Thymus (tissue), 14 donors: ENCODE measurements at places on chromosomes 2 and 18. TPM values are rescaled to one million over a fixed set of nuclear protein-coding genes. Genes with fewer than 3 reads are reported as not detected.

Gene IL1RL2
- 1.1 TPM for polyA plus RNA-seq

DNA sequence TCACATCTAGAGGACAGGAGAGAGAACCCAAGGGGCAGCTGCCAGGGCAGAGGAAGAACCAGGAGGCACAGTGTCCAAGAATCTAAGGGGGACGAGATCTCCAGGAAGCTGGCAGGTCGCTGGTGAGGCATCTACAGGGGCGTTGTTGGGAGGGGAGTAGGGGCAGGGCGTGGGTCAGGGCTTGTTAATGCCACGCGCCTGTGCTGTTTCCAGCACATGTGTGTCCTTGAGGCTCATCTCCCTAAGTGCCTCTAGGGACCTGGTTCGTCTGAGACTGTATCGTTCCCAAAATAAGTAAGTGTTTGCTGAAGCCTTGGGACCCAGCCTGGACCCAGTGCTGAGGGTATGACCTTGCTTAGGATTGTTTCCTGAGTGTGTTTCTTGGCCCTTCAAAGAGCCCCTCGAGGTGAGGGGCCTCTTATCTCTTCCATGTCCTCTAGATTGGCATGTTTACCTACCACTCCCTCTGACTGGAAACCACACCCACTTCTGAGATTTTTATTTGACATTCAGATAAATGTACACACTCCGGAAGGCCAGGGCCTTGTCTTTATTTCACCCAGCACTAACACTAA, 22.2 kb downstream of the HK2 start:
- DNase-seq, result no peak
- H3K36me3 ChIP-seq, result peaks cover 26% of the 10 kb centered on the region
- H3K4me1 ChIP-seq, result peaks cover 18% of the 10 kb centered on the region
- H3K27me3 ChIP-seq, result no peaks in the 10 kb centered on the region
- H3K27ac ChIP-seq, result no peak overlapping the region

- no peak for DNase-seq
- no peaks in the 10 kb centered on the region for H3K27me3 ChIP-seq
- no peak overlapping the region for H3K4me3 ChIP-seq
- no peaks in the 10 kb centered on the region for H3K36me3 ChIP-seq
Observed at GRCh38 chr18:3948958-3949357, 499.0 kb downstream of the TGIF1 start.

DNA sequence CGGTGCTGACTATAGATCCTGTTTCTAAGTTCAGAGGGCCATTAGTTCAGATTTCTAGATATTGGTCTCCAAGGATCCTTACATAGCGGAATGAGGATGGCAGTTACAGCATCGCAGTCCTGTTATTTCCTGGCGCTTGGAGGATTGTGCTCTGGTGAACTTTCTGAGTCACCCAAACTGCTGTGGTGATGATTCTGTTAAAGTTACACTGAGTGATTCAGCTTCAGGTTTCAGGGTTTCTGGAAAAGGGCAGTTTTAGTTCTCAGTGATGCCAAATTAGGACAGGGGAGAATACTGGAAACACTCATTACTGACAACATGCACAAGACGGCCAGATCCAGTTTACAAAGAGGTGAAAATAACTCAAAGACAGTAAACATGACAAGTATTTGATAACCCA, 52.1 kb upstream of the ANKRD62 start:
- H3K27ac ChIP-seq, result no peak overlapping the region
- peaks cover 7% of the 10 kb centered on the region for H3K27me3 ChIP-seq
- DNase-seq, result no peak
- no peaks in the 10 kb centered on the region for H3K36me3 ChIP-seq
- H3K4me3 ChIP-seq, result no peak overlapping the region

- no peak for DNase-seq
- no peaks in the 10 kb centered on the region for H3K4me1 ChIP-seq
- H3K36me3 ChIP-seq, result no peaks in the 10 kb centered on the region
- no peak overlapping the region for H3K27ac ChIP-seq
- no peak overlapping the region for H3K4me3 ChIP-seq
Observed at GRCh38 chr2:179614121-179614520, 247.3 kb downstream of the ZNF385B start.

GRCh38 chr2:72292433-72292832, 144.8 kb upstream of the CYP26B1 start:
- no peaks in the 10 kb centered on the region for H3K4me1 ChIP-seq
- H3K27me3 ChIP-seq, result no peaks in the 10 kb centered on the region
- H3K27ac ChIP-seq, result no peak overlapping the region
- H3K36me3 ChIP-seq, result no peaks in the 10 kb centered on the region
- no peak overlapping the region for H3K4me3 ChIP-seq

- H3K4me1 ChIP-seq, result peaks cover 3% of the 10 kb centered on the region
- DNase-seq, result no peak
- no peak within 1 kb of the TSS for H3K27ac ChIP-seq
- no peaks in the 10 kb centered on the region for H3K36me3 ChIP-seq
- H3K27me3 ChIP-seq, result peaks cover 47% of the 10 kb centered on the region
- no peak within 1 kb of the TSS for H3K4me3 ChIP-seq
Observed at GRCh38 chr2:68643011-68643873, at the start of gene PROKR1. PROKR1 (plus strand) TSS chr2:68643579; CDS start chr2:68645822, 2,243 bp downstream.

- H3K27me3 ChIP-seq, result no peaks in the 10 kb centered on the region
- H3K4me3 ChIP-seq, result no peak overlapping the region
- H3K4me1 ChIP-seq, result no peaks in the 10 kb centered on the region
- no peak for DNase-seq
Observed at GRCh38 chr2:195779491-195779890, 122.5 kb downstream of the SLC39A10 start.
